Activated CD4-positive, alpha-beta memory T cell treated with anti-CD3 and anti-CD28 coated beads for 36 hours (primary cell): ENCODE measurements at places on chromosomes 3 and 15. TPM values are rescaled to one million over a fixed set of nuclear protein-coding genes. Genes with fewer than 3 reads are reported as not detected.

- no peak for DNase-seq
Measured at GRCh38 chr3:177448987-177449359, 251.7 kb upstream of the TBL1XR1 start.

The CCDC39 gene
- not detected for total RNA-seq

DNA sequence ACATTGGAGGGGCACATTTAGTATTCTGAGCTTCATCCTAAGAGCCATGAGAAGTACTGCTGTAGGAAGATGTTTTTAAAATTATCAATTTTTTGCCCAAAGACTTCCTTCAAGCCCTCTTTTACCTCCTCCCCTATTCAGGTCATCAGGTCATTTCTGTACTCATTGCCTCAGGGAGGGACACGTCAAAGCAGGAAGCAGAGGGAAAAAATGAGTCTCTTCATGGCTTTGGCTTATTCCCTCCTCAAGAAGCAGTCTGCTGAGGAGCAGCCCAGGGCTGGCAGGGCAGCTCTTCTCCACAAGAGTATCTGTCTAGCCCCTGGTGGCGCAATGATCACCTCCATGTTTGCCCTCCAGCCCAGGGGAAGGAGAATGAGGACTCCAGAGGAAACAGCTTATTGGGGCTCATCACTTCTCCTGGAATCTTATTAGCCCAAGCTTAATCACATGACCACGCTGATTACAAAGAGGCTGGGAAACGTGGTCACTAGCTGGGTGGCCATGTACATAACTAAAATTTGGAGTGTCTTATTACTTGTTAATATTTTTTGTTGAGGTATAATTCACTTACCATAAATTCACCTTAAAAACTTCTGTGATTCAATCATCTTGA, 44.2 kb upstream of the GATA2 start:
- DNase-seq = no peak

The KNL1 gene
- total RNA-seq = 32.8 TPM

DNA sequence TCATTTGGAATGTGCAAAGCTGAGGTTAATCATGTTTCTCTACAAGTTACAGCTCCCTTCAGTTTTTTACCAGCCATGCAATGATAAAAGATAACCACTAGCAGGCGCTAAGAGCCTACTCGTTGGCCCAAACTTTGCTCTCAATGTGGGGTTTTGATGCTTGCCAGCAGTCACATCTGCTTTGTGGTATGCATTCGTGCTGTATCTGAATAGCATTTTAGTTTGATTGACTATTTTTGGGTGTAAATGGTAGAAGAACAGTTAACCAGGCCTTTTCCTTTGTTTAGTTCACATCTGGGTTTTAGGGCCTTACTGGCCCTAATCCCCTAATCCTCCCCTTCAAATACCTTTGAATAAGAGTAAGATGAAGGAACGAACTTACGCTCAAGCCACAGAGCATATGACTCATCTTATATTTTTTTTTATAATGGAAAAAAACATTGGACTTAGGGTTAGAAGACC, 4.4 kb upstream of the CLDN11 start:
- DNase-seq = peak; percentile 45

DNA sequence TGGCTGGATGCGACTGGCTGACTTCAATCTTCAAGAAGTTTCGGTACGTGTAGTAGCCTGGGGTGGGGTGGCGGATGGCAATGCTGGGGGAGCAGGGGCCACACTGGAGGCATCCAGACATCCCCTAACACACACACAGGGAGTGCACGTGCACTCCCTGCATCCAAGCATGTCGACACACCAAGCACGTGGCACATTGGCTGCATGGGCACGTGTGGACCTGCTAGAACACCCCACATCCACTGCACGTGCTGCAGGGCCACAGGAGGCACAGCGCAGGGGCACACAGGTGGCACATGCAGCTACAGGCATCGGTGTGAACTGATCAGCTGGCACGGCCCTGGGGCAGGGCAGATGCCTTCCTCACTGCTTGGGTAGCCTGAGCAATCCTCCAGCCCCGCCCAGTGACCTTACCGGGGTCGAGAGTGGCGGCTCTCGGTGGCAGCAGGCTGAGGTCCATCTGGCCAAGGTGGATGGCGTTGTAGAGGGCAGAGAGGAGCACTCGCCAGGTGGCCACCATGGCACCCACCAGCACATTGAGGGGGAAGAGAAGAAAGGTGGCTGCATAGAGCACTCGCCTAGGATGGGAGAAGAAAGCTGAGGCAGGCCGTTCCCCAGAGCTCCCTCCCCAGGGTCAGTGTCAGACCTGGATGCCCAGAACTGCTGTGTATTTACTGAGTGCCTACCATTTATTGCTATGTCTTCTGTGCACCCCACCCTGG, 7.5 kb downstream of the ISLR start:
- DNase-seq = no peak

The TTLL13 gene
- total RNA-seq = 0.55 TPM

The LRRC57 gene
- total RNA-seq = 17.2 TPM

The FGF7 gene
- not detected for total RNA-seq

DNA sequence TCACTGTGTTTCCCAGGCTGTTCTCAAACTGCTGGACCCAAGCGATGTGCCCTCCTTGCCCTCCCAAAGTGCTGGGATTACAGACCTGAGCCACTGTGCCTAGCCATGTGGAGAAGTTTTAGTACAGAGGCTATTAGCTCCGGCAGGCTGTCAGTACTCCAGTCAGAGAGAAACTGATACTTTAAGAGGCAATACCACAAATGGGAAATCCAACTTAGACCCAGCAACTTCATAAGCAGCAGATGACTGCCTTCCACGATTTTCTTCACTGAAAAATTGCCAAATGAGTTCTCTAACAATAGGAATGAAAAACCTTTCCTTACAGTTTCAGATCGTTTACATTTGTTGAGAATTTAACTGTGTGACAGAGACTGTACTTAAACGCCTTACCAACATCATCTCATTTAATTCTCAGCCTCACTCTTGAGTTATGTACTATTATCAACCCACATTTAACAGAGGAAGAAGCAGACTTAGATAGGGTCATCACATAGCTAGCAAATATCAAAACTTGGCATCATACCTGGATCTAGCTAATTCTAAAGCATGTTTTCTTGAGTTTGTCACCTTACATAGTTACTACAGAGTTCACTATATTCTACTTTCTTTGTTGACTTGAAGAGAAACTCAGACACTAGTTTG, 127.4 kb downstream of the TCF12 start:
- no peak for DNase-seq

GRCh38 chr3:123380261-123380660, 68.6 kb downstream of the ADCY5 start:
- no peak for DNase-seq

GRCh38 chr15:41881920-41882688, 11.7 kb downstream of the SPTBN5 start:
- no peak for DNase-seq

GRCh38 chr15:76328106-76328696, 8.4 kb upstream of the ISL2 start:
- DNase-seq = no peak

GRCh38 chr3:46289966-46290365, 47.7 kb downstream of the CCR3 start:
- no peak for DNase-seq

DNA sequence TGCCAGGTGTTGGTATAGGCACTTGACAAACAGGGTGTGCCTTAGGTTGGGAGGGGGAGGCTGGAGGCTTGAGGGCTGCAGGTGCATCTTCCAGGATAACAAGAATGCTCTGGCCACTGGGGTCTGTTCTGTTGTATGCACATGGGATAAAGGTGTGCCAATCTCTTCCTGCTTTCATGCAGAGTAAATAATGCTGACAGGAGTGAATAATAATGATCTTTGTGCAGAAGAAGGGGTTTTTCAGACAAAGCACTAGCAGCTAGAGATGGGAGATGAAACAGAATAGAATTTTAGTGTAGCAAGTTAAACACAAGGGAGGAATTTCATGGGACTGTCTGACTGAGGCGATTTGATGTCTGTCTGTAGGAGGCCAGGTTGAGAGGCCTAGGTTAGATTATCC, 1.9 kb upstream of the ROPN1 start:
- no peak for DNase-seq

The QRICH1 gene
- total RNA-seq = 124 TPM

- DNase-seq = no peak
Measured at GRCh38 chr3:53411371-53411770, 64.0 kb upstream of the DCP1A start.

DNA sequence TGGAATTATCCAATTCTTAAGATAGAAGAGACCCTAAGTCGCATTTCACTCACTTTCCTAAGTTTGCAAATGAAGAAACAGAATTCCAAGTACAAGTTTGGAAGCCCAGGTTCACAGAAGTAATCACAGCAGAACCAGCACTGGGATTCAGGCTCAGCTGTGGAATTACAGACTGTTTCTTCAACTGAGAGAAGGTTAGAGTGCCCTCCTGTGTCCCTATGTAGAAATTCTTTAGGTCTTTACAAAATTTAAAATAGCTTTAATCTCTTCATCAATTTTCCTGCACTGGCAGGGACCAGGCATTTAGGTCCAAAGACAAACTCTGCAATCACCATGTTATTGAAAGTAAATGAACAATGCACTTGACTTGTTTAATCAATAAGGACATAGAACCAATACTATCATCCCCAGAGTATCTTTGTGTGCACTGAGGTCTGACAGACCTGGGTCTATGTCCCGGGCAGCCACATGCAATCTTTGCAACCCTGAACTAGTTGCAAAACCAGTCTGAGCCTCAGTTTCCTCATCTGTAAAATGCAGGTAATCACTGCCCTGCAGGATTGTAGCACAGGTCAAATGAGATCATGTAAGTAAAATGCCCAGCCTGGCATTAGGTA, 96.3 kb upstream of the ZBED2 start:
- no peak for DNase-seq

The KIF9 gene
- total RNA-seq = 3.3 TPM

DNA sequence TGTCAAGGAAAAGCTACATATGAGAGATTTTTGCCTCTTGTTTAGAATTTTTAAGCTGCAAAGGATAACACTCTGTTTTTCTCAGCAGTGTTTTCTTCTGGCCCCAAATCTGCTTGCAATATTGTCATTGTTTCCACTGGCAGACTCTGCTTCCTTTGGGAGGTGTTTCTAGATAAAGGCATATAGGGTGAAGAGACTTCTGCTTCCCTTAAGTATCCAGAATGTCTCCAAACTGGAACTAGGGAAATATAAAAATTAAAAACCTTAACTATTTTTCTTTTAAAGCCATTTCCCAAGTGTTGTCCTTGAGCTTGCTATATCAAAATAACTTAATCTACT, 225.8 kb downstream of the CGGBP1 start:
- no peak for DNase-seq
